ENCODE measurements at places on chromosomes 1 and 21.

DNA sequence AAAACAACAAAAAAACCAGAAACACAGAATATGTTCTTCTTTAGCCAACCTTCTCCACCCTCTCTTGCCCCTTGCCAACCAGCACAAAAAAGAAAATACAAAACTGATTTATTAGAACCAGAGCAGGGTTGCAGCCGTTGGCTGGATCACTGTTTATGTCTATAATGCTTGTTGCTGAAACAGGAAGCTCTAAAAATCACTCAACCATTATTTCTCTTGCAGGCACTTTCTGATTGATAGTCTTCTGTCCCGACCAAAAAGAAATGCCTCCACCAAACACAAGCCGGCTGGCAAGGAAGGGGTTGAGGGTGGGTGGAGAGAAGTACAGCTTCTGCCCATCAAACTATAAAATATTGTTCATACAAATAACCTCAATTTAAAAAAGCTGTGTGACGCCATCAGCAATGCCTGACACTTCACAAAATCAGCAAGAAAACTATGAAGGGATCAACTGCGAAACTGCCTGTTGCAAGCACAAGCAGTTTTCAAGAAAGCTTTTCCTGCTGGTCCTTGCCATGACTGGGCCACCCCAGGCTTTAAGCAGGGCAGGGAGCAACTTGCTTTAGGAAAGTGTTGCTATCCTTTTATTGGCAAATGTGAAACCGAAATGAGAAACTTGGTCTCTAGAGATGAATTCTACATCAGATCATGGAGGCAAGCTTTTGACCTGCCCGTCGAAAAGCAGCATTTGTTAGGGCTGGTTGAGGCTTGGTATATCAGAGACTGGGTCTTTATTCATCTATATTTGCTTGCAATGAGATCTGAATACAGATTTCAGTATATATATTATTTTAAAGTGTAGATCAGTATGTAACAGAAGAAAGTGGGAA, 174.2 kb downstream of the RUNX1 start:
- no peak for DNase-seq

- DNase-seq = no peak
Measured at GRCh38 chr1:38724160-38725131, 135.1 kb downstream of the RRAGC start.

- DNase-seq = no peak
Measured at GRCh38 chr1:17709981-17710380, 45.2 kb upstream of the ACTL8 start.

DNA sequence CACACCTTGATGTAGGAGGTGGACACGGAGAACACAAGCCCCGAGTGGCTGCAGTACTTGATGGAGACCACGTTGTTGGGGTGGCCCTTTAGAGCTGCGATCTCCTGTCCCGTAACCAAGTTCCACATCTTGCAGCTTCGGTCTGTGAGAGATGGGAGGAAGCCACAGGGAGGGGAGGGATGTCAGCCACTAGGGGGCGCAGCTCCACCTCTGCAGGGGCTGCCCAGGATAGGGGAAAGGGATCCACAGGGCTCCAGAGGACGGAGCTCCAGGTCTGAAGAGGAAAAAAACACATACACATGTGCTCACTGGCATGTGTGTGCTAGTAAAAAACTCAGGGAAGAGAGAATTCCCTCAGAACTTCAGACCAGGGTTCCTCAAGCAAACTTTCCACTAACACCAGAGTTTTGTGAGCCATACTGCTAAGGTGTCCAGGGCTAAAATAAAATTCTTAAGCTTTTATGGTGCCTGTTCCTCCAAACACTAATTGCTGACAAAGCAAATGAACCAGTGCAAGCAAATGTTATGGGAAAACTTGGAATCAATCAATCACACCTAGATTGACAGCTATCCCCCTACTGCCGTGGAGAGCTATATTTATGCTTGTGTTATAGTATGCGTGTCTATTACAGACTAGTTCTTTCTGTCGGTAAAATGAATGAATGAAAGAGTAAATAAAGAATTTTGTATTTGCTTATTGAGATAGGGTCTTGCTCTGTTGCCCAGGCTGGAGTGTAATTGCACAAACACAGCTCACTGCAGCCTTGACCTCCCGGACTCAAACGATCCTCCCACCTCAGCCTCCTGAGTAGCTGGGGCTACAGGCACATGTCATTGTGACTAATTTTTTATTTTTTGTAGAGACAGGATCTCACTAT, 43.7 kb downstream of the KIF21B start:
- DNase-seq = no peak

GRCh38 chr21:42287193-42288083, 27.8 kb downstream of the TFF3 start:
- DNase-seq = no peak

GRCh38 chr1:13869172-13869797, 169.3 kb downstream of the PRDM2 start:
- no peak for DNase-seq

- DNase-seq = no peak
Measured at GRCh38 chr1:230781594-230781993, 34.4 kb downstream of the CAPN9 start.

DNA sequence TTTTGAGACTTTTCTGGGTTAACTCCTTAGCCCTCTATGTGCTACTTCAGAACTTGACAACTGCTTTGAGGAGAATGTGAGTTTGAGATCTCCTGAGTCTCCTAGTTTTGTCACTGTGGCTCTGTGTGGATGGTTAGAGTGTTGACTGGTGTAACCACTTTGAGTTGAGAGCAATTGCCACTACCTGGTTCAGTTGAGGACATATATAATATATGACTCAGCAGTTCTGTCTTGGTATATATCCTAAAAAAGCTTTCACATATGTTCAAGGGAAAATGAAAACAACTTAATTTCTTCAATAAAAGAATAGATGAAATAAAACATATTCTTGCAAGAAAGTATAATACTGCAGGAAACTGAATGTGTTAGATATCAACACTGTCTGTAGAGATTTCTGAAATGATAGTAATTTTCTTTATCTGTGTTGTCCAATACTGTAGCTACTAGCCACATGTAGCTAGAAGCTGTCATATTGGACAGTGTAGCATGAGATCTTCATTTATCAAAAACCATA, 96.7 kb upstream of the QSOX1 start:
- no peak for DNase-seq

GRCh38 chr1:52665006-52665941, 32.3 kb downstream of the SHISAL2A start:
- DNase-seq = no peak

DNA sequence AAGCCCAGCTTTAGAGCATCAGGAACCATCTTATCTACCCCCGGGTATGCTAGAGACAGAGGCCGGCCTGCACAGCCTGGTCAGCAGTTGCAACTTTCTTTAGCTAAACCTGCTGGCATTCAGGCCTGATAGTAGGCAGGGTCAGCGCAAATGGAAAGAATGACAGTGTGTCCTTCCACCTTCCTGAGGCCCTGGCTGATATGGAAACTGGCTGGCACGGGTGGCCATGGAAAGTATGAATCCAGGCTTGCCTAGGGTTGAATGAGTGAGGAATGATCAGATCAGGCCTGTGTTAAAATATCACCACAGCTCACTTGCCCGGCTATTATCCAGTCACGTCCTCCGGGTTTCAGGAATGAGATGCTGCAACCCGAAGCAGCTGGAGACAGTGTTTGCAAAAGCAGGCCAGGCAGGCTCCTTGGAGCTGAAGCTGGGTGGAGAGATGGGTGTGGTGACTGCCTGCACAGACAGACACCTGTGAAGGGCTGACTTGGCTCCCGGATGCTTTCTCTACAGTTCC, 34.7 kb downstream of the RCAN1 start:
- no peak for DNase-seq

- no peak for DNase-seq
Measured at GRCh38 chr1:232938926-232939325, 11.5 kb upstream of the NTPCR start.

DNA sequence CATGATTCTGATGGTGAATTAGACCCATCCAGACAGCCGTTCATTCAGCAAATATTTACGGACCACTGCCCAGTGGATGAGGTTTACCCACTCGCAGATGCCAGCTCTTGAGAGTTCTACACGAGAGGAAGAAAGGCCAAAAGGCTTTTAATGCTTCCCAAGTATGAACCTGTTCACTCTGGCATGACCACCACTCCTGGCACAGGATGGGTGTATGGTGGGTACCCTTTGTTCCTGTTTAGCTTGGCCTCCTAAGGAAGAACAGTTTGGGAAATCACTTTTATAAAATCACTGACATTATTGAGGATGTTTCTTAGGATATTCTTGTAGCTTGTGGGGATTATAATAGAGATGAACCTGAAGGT, 67.2 kb downstream of the HMGB4 start:
- no peak for DNase-seq

DNA sequence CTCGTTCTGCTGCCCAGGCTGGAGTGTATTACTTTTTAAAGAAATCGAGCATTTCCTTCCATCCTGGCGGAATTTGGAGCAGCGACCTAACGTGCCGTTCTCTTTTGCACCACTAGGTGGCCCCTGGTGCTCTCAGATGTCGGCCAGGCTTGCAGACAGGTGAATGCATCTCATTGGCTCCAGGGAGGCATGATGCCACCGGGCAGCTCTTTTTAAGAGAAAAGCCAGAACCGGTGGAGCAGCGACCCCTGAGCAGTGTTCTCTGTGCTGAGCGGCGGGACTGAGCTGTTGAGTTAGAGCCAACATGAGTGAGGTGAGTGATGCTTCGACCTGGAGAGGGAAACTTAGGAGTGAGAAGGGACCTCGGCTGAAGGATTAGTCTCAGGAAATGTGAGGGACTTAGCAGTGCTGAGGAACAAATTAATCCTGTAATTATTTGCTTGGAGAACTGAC, at the start of gene PCP4:
Gene PCP4, plus strand, starts transcription at position 241 of the 453 bp plus-strand sequence. Its CDS starts 64 bp downstream, at position 305.
- no peak for DNase-seq

- no peak for DNase-seq
Measured at GRCh38 chr1:77126307-77126706, 92.9 kb downstream of the PIGK start.

GRCh38 chr21:43269440-43269839, 100.6 kb downstream of the CRYAA start:
- no peak for DNase-seq

GRCh38 chr21:35565204-35565611, 495.1 kb downstream of the SETD4 start:
- DNase-seq = no peak

DNA sequence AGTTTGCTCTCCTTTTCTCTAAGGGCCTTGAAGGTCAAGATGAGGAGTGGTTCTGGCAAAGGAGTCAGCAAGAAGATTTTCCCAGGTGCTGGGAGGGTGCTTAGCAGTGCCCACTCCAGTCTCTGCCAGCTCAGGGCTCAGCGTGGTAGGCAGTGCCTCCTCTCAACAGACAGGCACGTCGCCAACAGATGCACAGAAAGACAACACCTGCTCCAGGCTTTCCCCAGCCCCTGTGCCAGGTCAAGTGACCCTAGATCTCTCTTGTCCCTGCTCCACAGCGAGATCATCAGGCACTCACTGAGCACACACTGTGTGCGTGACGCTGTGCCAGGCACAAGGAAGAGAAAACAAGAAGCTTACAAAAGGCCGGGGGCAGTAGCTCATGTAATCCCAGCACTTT, 86.0 kb downstream of the CASZ1 start:
- DNase-seq = no peak

Measured in activated gamma-delta T cell (primary cell).